ENCODE measurements at places on chromosomes 13 and 19. TPM values are rescaled to one million over a fixed set of nuclear protein-coding genes. Genes with fewer than 3 reads are reported as not detected.

PRTN3 gene
- not detected for total RNA-seq

- DNase-seq = no peak
Measured at GRCh38 chr13:49925881-49926418, 10.2 kb downstream of the SPRYD7 start.

FGF22 gene
- total RNA-seq = not detected

C1QTNF9B gene
- total RNA-seq = not detected

DNA sequence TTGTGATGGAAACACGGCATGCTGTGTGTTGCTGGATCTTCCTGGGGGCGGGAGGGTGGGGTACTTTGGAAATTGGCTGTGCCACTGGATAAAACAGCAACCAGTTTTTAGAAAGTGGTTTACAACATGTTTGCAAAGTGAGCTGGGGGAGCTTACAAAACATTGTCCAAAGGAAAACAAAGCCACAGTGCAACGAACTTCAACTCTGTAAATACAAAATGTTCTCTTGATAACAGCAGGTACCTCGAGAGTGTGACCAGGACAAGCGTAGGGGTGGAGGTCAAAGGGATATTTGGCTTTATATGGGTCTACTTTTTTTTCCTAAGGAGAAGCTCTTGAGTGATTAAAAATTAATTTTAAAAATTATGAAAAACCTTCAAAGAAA lies 2.5 kb downstream of the IGSF23 start:
- DNase-seq = no peak

GRK1 gene
- total RNA-seq = not detected

JUND gene
- 60.9 TPM for total RNA-seq

DNA sequence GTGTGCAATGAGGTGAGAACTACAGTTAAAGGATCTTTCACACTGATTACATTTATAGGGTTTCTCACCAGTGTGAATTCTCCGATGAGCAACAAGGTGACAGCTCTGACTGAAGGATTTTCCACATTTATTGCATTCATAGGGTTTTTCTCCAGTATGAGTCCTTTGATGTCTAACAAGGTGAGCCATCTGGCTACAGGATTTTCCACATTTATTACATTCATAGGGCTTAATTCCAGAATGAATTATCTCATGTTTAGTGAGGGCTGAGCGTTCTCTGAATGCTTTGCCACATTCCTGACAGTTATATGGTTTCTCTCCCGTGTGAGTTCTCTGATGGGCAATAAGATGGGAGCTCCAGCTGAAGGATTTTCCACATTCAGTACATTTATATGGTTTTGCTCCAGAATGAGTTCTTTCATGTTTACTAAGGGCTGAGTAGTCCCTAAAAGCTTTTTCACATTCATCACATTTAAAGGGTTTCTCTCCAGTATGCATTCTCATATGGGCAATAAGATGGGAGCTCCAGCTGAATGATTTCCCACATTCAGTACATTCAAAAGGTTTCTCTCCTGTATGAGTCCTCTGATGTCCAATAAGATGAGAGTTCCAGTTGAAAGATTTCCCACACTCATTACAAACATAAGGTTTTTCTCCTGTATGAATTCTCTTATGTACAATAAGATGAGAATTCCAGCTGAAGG lies 4.4 kb upstream of the C19orf18 start:
- no peak for DNase-seq

URAD gene
- total RNA-seq = not detected

DNA sequence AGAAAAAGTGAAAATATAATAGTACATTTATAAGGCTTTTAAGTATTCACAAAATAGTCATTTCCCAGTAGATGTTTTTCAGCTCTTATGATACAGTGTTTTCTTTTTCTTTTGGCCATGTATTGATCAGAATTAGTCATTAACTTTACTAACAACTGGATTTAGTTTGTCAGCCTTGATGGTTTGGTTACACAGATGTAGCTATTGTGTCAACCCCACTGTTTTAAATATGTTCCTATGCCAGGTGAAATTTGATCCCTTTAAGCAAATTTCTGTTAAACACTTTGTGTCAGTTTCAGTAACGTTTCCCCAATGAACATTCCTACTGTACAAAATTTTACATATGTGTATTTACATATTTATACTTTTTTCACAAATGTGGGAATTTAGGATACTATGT lies 261.5 kb upstream of the STARD13 start:
- DNase-seq = no peak

TDRD12 gene
- total RNA-seq = 0.52 TPM

DNA sequence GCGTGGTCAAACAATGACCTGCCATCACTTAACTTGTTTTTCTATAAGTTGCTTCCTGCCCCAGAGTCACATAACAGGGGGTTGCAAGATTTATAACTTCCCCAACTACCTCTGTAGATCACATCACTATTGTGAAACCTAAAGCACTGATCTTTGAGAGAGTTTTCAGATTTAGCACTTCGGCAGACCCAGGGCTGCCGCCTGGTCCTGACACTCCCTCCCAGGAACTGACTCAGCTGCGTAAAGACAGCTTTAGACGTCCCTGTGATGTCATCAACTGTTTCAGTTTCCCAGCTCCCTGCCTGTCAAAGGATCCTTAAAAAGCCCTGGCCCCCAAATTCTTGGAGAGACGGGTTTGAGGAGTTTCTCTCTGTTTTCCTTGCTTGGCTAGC lies 33.3 kb downstream of the IGFL2 start:
- peak; percentile 45 for DNase-seq

DNA sequence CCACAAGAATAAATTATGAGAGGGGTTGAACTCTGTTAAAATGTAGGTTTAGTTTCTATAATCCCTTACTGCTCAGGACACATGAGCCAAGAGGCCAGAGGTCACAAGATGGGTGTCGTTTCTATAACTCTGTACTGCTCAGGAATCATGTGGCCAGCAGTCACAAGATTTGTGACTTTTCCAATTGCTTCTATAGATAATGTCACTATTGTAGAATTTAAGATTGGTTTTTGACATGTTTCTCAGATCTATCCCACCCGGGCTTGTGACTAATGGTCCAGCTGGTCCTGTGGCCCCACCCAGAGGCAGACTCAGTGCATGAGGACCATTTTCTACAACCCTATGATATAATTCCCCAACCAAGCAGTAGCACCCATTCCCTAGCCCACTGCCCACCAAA lies 662.0 kb upstream of the KLF12 start:
- DNase-seq = peak; percentile 7

HCN2 gene
- 1.9 TPM for total RNA-seq

GRCh38 chr13:105908586-105908985 lies 626.9 kb downstream of the EFNB2 start:
- DNase-seq = peak; percentile 29

DNA sequence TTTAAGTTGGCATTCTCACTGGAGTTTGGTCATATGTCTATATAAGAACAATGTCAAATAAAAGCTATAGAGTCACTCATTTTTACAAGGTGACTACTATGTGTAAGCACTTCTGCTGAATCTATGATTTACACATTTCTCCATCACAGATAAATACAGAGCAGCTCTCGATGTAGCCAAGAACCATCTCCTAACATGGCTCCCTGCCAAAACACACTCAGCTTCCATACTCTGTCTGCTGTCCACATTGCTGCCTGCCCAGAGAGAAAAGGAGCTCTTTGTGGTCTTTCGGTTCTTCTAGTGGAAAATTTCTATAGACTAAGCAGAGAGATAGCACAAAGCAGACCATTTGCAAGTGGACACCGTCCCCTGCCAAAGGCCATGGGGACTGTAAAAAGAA lies 190.9 kb upstream of the KLF12 start:
- DNase-seq = peak; percentile 60

GRCh38 chr19:39432677-39433025 lies 3.1 kb downstream of the RPS16 start:
- no peak for DNase-seq

DNA sequence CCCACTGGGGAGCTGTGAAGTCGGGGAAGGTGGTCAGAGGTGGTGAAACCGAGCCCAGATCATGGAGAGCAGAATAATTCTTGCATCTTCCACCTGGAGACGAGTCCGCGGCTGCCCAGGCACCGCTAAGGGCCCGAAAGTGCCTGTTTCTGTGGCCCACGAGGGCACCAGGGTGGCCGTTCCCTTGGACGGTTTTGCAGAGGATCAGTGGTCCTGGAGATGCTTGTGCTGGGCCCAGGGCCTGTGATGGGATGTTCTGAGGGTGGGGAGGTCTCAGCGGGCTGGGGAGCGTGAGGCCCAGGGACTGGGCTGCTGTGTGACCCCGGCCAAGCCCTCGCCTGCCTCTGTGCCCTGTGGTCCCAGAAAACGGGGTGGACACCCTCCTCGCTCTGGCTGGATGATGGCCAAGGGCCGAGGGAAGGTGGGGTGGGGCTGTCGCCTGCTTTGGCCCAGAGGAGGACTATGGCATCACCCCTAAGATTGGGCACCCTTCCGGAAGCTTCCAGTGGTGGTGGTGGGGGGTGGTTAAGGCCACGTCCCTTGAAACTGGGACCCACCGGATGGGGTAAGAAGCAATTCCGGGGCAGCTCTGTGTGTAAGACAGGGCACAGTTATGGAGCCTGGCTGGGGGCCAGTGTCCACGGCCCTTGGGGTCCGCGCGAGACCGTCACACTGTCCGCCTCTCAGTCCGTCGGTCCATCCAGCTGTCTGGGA lies 51.3 kb upstream of the NFIC start:
- DNase-seq = no peak

DNA sequence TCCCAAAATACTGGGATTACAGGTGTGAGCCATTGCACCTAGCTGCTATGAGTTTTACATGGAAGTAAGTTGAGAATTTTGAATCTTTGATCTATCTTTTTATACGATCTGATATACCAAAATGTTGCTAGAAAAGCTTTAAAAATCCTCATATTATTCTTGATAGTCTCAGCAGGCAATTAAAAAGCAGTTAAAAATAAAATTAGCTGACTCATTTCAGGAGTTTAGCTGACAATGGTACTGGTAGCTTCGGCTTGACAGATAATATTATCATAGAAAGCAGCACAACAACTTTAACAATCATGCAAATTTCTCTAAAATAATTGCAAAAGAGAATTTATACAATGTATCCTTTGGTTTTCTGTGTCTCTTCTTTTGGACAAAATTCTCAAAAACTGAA lies 9.6 kb upstream of the FOXO1 start:
- no peak for DNase-seq

CPT1C gene
- 2.5 TPM for total RNA-seq

GRCh38 chr13:91167706-91168385 lies 179.6 kb upstream of the MIR17HG start:
- DNase-seq = no peak

DNA sequence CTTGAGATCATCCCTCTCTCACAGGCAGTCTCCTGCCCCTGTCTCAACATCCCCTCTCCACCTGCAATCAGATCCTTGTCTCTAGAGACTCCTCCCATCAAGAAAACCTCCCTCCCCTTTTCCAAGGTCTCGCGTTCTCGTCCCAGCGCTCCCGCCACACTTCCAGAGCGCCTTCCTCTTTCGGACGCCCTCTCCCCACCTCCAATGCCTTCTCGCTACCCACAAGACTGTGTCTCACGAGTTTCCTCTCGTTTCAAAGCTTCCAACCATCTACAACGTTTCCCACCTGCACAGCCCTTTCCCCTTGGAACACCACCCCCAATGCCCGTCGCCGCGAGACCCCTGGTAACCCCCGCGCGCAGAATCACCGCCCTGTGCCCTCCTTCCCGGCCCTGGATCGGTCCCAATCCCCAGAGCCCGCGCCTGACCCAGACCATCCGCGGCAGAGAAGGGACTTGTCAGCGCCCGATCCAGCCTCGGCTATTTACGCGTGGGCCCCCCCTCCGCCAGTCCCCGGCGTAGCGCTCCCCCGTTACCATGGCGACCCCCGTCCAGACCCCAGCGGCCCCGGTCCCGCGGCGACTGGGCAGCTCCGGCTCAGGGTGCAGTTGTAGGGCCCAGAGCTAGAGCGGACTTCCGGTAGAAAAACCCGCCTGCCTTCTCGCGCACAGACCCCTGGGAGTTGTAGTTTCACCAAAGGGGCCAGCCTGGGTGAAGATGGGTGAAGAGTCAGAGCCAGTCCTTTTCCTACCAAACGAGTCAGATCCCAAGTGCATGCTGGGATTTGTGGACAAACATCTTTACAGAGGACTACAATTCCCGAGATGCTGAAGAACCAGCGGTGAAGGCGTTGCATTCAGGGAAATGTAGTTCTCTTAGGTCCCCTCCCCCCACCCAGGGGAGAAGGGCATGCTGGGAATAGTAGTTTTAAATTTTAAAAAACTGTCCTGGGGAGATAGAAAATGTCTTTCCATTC lies at the start of gene AP2S1:
Gene AP2S1, minus strand, starts transcription at position 619 of the 976 bp plus-strand sequence. Its CDS starts 80 bp downstream, at position 539.
- DNase-seq = peak; percentile 100

- DNase-seq = no peak
Measured at GRCh38 chr13:92530364-92530763, 696.2 kb upstream of the GPC6 start.

DNA sequence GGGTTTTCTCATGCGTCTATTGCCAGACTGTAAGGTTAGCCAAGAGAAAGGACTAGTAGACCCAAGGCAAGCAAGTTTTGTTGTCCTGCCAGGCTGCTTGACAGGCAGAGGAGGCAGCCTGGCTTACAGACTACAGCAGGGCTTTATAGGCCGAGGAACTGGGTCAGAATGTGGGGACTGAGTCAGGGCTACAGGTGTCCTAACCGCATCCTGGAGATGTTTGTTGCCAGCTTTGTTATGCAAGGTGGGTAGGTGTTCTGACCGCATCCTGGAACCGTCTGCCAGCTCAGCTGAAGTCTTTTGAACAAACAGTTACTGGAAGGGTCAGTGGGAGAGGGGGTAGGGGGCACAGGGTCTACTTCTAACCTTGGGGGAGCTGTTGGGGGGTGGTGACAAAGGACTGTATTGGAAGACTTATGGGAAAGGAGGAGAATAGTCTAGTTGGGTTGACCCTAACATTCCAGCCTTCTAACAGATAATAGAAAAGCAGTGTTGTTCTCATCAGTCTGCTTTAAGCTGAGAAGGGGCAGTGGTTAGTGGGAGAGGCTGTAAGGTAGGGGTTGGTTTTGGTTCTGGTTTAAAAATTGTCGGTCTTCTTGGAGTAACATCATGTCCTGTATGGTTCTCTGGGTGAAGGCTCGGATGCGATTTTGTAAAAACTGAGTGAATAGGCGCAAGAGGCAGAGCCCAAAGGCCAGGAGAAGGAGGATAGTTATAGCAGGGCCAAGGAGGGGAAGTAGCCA lies 913.8 kb upstream of the SLITRK5 start:
- DNase-seq = no peak

GRCh38 chr13:113114511-113115362 lies 7.9 kb upstream of the F10 start:
- no peak for DNase-seq

- no peak for DNase-seq
Measured at GRCh38 chr13:113013303-113013702, 44.3 kb downstream of the MCF2L start.

- DNase-seq = no peak
Measured at GRCh38 chr19:852136-853013, at the start of gene ELANE. Gene ELANE, plus strand, starts transcription at chr19:852303. Its CDS starts 26 bp downstream, at chr19:852329.

All from LHCN-M2 (cell line).